ENCODE measurements at places on chromosomes 5 and 9.

DNA sequence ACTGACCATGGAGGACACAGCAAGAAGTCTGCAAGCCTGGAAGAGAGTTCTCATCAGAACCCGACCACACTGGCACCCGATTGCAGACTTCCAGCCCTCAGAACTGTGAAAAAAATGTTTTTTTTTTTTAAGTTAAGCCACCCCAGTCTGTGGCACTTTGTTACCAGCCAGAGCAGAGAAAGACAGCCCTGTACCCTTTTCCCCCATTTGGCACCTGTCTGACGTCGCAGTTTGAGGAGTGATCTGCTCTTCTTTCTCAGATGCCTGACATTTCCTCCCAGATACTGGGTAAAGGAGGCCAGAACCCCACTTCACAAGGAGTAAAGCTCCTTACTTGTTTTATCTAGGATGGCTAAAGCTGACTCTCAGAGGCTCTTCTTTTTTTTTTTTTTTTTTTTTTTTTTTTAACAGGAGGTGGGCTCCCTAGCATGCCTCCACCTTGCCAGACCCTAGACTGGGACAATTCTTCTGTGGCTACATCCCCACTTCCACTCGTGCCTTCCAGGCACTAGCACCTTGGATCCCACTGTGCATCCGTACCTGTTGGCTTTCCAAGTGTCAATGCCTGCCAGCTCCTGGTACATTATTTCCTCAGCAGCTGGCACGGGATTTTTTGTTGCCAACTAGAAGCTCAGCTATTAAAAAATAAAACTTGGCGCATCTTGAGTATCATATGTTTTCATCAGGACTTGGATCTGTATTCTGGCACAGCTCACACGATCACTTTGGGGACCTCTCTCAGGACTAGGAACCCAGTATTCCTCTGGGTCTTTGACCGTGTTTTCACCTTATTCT, 14.4 kb downstream of the CAMK4 start:
- no peak for DNase-seq

GRCh38 chr9:27395484-27395921, 98.6 kb upstream of the EQTN start:
- peak; percentile 90 for DNase-seq

- peak; percentile 54 for DNase-seq
These were observed 315.5 kb upstream of the C9orf72 start for GRCh38 chr9:27888661-27889295.

GRCh38 chr5:79396265-79396664, 117.7 kb downstream of the HOMER1 start:
- DNase-seq: peak; percentile 15

- DNase-seq: no peak
These were observed 134.2 kb downstream of the KCNIP1 start for GRCh38 chr5:170638051-170638450.
